LHCN-M2 (cell line): ENCODE measurements at places on chromosomes 1 and 21. TPM values are rescaled to one million over a fixed set of nuclear protein-coding genes. Genes with fewer than 3 reads are reported as not detected.

GUCA2B gene
- total RNA-seq = not detected in 2 replicates

CD34 gene
- total RNA-seq = 1.2 and 2.1 TPM in 2 replicates

TPTE gene
- total RNA-seq = not detected in 2 replicates

DNA sequence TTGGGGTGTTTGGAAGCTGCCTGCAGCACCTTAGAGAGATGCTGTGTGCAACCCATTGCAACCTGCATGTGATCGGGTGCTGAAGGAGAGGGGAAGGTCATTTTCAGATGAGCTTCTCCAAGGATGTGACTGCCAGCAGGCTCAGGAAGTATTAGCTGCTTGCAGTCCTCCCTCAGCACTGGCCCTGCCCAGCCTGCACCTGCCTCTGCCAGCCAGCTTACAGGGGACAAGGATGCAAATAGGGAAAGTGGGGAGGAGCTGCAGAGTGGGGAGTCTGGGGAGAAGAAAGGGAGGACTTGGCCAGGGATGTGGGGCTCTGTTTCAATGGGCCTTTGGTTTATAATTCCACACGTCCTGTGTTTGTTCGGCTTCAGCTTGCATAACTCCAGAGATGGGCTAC lies 254.5 kb downstream of the RRAGC start:
- DNase-seq = no peak

MFAP2 gene
- total RNA-seq = 5.8 and 12.9 TPM in 2 replicates

DNA sequence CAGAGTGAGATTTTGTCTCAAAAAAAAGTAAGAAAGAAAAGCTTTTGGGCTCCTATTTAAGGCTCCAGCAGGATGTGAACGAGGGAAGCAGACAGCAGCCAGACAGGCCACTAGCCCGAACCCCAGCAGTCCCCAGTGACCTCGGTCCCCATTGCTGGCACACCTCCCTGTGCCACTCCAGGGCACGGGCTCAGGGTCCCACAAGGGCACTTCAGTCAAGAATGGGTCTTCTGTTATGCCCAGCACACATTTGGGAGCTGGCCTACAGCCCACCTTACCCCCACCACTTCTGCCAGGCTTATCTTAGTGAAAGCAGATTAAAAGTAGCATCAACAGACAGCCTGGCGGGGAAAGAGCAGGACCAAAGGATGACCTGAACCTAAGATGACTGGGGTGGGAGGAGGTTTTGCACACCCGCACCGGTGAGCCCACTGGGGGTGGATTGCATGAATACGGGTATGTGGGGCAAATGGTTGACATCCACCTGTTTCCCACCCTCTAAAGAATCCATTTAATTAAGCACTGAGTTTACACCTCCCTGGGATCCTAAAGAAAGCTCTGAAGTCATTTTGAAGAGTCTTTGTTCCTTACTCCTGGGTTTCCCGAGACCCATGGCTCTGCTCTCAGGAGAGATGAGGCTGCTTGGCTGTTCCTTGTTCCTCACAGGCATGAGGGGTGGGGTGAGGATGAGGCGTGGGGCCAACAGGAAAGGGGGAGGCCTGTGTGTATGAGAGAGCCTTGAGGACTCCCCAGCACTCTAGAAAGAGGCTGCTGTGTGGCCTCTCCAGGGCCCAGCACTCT lies 4.7 kb downstream of the CHI3L1 start:
- no peak for DNase-seq

GRCh38 chr1:205444931-205445645 lies 10.8 kb downstream of the BLACAT1 start:
- DNase-seq = peak; percentile 28

DNA sequence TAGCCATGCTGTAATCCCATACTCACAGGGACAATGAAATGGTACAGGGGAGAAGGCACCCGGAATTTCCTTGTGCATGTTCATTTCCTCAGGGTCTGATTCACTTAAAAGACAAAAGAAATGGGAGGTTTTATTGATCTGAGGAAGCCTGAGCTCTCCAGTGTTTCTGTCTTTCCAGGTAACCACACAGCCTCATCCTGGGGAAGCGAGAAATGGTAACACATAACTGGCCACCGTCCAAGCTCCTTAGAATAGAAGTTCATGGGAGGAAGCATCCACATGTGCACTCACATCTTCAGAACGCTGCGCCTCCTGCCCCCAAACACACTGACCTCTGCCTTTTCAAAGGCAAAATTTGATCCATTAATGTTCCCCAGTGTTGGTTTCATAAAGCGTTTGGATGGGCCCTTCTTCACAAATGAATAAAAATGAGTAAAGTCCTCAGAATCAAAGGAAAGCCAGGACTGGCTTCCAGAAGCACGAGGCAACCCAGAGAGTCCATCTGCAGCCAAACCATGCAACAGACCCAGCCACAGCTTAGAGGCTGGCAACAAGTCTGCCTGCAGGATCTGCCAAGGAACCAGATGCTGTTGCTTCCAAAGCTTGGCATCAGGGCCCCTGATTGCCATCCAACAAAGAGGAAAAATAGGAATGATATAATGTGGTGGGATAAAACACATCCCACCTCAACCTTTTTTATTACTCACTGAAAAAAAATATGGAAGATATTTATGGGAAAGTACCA lies 120.3 kb downstream of the ZBTB18 start:
- DNase-seq = no peak

GRCh38 chr1:112346801-112347350 lies 49.1 kb upstream of the CTTNBP2NL start:
- no peak for DNase-seq

DCST1 gene
- total RNA-seq = not detected in 2 replicates
